ENCODE measurements at places on chromosomes 6 and 20.

DNA sequence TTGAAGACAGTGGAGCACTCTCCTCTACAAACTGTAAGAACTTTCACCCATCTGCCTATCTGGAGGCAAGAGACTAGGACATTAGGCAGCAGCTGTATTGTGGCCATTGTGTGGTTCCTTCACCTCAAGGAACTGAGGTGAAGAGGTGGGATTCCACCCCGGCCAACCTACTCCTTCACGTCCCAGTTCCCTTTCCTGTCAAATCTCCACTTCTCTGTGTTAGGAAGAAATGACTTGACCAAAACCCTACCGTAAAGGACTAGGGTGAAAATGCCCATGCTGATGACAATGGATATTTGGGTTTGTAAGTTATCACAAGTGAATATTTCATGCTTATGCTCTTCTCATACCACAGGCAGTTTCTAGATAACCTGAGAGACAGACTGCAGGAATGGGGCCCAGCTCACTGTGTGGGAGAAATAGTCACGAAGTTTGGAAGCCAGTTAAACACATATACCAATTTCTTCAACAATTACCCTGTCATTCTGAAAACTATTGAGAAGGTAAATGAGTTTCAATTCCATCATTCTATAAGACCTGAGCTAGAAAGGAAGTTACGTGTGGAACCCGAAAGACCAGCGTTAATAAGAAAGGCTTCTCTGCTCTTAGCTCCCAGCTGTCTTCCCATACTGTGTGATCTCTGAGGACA, 86.6 kb downstream of the ECT2L start:
- ATAC-seq, result no peak

DNA sequence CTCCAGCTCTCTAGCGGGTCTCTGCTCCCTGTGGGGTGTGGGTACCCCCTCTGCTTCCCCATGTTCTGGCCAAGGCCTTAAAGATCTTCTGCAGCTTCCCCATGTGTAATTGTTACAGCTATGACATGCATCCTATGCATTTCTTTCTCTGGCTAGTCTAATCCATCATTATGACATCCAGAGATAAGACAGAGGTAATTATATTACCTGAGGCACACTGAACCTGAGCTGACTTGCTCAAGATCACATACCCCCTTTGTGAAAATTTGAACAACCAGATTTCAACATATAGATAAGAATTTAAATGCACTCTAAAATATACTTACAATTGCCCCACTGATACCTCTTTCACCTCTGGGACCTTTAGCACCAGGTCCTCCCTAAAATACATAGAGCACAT, 102.4 kb downstream of the COL12A1 start:
- no peak for ATAC-seq

DNA sequence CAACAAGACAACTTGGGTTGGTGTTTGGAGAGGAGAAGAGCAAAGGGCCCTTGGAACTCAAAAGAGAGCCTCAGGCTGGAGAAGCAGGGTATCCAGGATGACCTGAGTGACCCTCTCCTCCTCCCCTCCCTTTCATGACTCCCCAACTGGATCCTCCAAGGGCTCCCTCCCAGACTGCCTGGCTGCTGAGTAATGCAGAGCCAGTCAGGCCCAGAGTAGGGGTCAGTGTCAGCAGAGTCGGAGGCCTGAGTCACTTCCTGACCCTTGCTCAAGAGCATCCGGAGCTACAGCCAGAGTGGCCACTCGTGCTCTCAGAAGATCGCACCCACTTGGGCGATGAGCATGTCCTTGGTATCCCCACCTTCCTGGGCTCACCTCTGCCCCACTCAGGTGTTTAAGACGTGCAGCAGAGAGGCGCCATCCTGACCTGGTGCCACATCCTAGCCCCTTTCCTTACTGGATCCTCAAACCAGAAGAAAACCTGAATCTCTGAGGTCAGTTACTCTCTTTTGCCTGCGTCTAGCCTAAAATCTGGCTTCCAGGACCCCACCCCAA, 2.8 kb upstream of the MAPK13 start:
- ATAC-seq, result peak; percentile 35

- ATAC-seq, result peak; percentile 75
These were observed 78.3 kb upstream of the CTNNBL1 start for GRCh38 chr20:37615340-37616109.

DNA sequence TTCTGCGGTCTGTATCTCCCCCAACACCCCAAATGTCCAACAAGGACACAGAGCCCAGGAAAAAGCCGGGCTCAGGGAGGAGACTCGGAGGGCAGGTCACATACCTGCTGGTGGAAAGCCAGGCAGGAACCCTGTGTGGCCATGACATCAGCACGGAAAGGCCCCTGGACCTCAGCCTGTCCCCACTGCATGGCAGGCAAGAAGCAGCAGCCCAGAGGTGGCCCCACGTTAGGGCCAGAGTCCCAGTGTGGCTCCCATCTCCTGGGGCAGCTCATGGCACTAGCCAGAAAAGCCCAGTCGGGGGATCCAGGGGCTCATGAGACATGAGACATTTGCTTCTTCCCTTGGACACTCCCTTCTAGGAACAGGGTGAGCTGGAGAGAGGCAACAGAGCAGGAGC, 258.7 kb downstream of the DLL1 start:
- no peak for ATAC-seq

- peak; percentile 93 for ATAC-seq
These were observed 80.7 kb upstream of the CCN6 start for GRCh38 chr6:111973118-111973761.

- ATAC-seq, result no peak
These were observed 27.0 kb downstream of the HECA start for GRCh38 chr6:139161817-139162284.

DNA sequence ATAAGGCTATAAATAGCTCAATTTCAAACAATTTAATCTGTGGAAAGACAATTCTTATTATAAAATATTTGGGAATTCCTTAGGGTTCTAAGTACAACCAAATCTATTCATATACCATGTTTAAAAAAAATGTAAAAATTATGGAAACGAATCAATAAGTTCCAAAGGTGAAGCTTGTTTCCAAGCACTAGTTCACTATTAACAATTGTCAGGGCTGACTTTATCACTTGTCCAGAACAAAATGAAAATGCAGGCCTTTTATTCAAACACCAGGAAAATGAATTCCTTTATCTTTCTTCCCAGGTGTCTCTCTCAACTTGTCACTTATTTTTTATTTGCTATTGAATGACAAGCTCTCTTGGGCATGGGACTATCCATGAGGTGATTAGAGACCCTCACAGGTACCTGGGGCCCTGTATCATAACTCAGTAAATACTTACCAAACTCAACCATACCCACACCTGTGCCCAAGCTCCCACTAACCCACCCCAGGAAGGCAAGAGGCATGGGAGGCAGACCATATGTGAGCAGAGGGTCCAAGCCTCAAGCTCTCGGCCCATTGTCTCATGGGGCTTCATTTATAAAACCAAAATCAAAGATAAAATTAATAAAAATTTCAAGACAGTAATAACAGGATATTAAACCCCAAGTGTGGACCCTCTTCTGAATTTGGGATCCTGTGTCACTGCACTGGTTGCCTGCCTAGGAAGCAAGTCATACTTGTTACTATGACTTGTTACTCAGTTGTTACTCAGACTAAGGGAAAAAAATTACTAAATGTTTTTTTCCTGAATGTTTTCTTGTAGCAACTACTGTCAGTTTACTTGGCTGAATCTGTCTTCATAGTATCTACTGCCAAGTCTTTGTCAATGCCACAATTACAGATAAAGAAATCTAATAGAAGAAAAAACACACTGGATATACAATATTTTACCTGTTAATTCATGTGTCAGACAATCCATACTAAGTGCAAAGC, 54.7 kb downstream of the PTPRK start:
- no peak for ATAC-seq

DNA sequence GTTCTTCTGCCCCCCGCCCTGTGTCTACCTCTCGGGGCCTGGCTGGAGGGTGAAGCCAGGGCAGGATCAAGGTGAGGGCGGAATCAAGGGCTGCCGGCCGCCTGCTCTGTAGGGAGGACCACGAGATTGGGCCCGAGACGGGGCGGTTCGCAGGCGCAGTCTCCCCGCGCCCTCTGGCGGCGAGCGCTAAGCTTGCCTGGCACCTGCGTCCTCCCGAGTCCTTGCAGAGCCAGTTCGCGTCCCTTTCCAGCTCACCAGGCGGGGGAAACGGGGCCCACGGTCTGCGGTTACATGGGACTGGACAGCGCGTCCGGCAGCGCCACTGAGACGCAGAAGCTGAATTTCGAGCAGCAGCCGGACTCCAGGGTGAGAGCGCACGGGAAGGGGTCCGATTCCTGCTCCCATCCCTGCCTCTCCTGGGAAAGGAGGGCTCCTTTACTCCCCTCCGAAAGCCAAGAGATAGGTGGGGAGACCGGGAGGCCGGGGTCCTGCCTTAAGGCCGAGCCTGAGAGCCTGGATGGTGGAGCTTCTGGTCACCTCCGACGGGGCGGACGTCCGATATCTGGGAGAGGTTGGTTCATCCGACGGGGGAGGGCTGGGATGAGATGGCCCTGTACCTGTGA, 3.6 kb upstream of the MATN4 start:
- ATAC-seq, result peak; percentile 66

GRCh38 chr20:47274401-47275108, 81.9 kb downstream of the ZMYND8 start:
- peak; percentile 91 for ATAC-seq

DNA sequence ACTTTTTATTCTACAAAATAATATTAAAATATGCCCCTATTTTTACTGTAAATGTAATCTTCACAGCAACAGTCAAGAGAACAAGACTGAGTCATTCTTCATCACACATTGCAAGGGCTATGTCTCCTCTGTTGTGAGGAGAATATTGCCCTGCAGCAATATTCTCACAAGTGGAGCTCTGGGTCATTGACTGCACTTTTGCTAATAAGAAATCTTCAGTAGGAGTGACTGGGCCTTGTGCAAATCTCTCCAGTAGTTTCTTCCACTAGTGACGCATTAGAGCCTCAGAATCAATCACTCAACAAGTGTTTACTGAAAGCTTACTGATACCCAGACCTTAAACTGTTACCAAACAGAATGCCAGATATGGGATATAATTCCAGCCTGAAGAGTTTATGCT, 49.1 kb downstream of the LAMA2 start:
- ATAC-seq, result no peak

DNA sequence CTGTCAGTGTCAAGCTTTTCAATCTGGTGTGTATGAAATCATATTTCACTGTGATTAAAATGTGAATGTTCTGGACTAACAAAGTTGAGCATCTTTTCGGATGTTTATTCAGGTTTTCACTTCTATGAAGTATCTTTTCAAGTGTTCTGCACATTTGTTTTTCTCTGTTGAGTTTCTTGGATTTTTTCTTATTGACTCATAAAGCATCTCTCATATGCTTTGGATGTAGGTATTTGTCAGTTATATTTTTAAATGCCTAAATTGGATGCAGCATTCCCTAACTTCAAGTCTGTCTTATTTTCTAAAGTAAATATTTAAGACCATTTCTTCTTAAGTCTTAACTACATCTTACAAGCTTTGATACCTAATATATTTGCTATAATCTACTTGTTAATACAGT, 398.0 kb downstream of the PLCB1 start:
- ATAC-seq, result peak; percentile 41

- ATAC-seq, result no peak
These were observed 48.6 kb downstream of the RALGAPA2 start for GRCh38 chr20:20663841-20664240.

DNA sequence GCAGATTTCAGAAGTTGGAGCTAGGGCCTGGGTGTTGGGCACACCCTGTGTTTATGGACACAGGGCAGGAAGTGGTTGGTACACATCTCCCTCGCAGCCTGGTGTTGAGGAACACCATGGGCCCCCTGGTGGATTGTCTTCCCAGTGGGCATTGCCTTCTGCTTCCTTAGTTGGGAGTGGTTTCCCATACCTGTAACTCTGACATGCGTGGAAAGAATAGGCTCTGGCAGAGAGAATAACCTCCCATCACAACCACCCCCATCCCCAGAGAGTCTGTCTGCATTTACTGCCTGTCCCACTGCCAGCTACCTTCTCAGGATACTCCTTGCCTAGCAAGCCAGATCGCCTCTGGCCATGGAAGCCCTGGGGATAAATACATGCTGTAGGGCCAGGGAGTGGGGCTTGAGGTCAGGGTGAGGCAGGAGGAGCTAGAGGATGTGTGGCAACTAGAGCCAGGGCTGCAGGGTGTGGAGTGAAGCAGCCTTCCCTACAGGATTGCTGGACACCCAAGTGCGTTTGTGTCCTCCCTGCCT, 14.7 kb downstream of the LRRC73 start:
- ATAC-seq, result peak; percentile 35

DNA sequence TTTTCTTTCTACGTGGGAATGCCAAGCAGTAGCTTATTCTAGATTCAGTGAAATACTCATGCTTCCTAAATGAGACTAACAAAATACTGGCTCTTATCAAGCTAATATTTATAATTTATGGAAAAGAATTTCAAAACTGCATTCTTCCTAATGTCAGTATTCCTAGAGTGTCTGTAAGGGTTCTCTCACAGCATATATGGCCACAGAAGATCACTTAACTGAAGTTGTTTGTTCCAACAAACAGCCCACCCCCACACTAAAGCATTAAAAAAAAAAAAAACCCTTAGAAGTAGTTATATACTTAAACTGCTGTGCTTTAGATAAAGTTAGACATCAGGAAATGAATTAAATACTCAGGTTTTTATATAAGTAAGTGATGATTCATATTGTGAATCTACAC, 247.7 kb upstream of the HSF2 start:
- no peak for ATAC-seq

GRCh38 chr6:87763901-87764300, 61.9 kb upstream of the AKIRIN2 start:
- ATAC-seq, result no peak

DNA sequence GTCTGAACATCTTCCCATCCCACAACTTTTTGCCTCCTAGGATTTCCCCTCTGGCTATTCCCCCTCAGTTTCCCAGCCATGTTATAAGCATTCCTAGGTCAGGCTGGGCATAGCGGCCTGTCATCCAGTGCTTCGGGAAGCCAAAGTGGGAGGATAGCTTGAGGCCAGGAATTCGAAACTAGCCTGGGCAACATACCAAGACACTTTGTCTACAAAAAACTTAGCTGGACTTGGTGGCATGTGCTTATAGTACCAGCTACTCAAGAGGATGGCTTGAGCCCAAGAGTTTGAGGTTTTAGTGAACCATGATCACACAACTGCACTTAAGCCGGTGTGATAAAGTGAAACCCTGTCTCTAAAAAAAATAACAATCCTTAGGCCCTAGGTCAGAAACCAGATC, 447.4 kb downstream of the KIF16B start:
- no peak for ATAC-seq

- no peak for ATAC-seq
These were observed 36.0 kb downstream of the SUMO4 start for GRCh38 chr6:149435919-149436586.

- no peak for ATAC-seq
These were observed 13.6 kb downstream of the PDE10A start for GRCh38 chr6:165649166-165650137.

- no peak for ATAC-seq
These were observed 195.3 kb upstream of the KCNK16 start for GRCh38 chr6:39517756-39518155.

Measured in SK-N-SH treated with all-trans-retinoic acid at 6 μM for 48 hours (cell line).